ENCODE measurements at places on chromosomes 13 and 19. TPM values are rescaled to one million over a fixed set of nuclear protein-coding genes. Genes with fewer than 3 reads are reported as not detected.
A peak's percentile ranks its signal among the peaks of the same experiment; 100 is the strongest.

Gene LRG1
- 14.9 TPM for total RNA-seq

- no peak for DNase-seq
Measured at GRCh38 chr13:50636007-50636704, 207.3 kb downstream of the DLEU7 start.

DNA sequence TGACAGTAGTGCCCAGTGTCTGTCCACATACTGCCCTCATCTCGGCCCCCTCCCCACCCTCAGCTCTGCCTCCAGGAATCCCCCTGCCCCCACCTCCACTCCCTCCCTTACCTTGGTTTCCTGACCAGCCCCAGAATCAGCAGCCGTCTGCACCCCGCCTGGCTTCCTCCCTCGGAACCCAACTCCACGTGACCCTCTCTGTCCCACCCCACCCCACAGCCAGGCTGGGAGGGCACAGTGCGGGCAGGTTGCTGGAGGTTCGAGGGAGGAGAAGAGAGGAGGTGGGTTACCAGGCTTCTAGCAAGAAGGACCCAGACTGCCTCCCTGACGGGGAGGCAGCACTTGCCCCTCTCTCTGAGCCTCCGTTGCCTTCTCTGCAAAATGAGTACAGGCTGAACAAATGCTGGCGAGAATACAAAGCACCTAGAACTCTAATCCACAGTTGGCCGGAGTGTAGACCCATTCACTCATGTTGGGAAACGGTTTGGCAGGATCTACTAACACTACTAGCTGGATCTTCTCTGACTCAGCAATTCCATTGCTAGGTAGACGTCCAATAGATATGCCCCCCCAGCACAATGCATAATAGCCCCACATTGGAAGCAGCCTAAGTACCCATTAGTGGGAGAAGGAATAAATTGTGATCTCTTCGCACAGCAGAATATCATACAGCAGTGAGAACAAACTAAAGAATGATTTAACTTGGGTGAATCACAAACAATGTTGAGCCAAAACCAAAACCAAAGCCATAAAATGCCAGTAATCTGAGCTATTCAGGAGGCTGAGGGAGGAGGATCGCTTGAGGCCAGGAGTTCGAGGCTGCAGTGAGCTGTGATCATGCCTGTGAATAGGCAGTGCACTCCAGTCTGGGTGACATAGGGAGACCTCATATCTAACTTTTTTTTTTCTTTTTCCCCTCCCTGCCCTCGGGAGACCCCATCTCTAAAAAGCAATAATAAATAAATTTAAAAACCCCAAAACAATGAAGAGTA lies at the start of gene RASAL3:
Gene RASAL3 (minus strand): TSS at position 151 of the 992 bp plus-strand sequence. CDS start 186 bp downstream, outside the sequence.
- peak; percentile 59 for DNase-seq

DNA sequence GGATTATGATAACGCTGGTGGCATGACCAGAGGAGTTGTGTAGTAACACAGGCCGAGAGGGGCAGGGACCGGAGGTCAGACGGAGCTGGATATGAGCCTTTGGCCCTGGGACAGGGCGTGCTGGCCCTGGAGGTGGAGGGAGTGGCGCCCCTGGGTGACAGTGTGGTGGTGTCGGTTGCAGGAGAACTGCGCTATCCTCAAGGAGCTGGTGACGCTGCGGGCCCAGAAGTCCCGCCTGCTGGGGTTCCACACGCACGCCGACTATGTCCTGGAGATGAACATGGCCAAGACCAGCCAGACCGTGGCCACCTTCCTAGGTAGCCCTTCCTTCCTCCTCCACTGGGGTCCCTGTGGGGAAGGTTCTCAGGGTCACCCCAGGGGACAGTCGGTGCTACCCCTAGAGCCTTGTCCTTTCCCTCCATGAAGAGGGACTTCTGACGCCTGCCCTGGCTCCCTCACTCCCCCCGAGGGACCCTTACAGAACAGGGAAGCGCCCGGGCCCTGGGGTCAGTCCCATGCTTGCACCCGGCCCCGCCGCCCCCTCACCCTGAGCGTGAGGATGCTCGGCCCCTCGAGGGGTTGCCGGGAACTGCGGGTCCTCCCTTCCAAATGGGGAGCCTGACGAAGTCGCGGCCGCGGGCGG lies 12.8 kb upstream of the ZNF554 start:
- DNase-seq: no peak

- DNase-seq: no peak
Measured at GRCh38 chr19:33279430-33280350, 22.6 kb downstream of the CEBPA start.

- no peak for DNase-seq
Measured at GRCh38 chr13:34816245-34816884, 125.7 kb upstream of the NBEA start.

- no peak for DNase-seq
Measured at GRCh38 chr19:38838208-38838985, 6.8 kb upstream of the ECH1 start.

DNA sequence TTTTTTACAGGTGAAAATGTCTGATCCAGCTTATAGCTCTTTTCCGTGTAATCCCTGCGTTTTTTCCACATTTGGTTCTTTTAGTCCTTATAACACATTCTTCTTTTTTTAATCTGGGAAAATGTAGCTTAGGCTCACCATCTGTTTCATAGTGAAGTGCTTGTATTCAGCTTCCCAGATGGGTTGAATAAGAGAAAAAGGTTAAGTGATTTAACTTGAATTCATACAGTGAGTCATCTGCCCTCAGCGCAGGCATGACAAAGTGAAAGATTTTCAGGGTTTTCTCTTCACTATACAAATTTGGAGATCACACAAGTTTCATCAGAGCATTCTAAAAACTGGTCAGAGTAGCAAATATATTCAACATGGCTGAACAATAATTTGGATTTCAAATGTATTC lies 224.8 kb downstream of the SPRY2 start:
- no peak for DNase-seq

GRCh38 chr19:44857837-44858236 lies 11.7 kb downstream of the NECTIN2 start:
- DNase-seq: no peak

GRCh38 chr19:44685877-44686276 lies 13.1 kb upstream of the CEACAM16 start:
- DNase-seq: no peak

Gene ZNF99
- 0.06 TPM for total RNA-seq

Gene ZNF682
- total RNA-seq: 4.6 TPM

DNA sequence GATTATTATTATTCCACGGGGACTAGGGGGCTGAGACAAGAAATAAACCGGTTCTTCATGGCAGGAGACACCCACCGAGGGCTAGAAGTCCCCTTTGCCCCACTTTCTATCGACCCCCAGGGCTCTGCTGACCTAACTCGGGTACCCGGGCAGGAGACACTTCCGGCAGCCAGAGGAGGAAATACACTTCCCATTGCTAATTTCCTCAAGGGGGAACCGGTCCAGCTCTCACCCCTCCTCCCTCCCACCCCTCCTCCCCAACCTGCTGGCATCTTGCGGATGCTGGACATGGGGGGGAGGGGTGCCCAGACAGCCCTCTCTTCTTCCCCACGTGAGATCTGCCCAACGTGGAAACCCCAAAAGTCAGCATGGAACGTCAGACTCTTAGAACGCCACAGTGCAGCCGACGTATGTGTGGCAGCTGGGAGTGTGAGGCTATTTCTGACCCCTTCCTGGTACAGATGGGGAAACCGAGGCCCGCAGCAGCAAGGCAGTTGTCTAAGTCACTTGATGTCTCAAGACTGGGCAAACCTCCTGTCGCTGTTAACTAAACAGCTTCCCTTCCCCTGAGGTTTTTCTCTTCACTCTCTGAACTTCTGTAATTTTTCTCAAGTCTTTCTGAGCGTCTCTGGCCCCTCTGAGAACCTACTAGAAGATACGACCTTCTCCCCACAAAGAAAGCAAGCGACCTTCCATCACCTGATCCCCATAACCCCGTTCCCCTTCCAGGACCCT lies 3.6 kb downstream of the GPR4 start:
- DNase-seq: no peak

Gene CA11
- 7.8 TPM for total RNA-seq

DNA sequence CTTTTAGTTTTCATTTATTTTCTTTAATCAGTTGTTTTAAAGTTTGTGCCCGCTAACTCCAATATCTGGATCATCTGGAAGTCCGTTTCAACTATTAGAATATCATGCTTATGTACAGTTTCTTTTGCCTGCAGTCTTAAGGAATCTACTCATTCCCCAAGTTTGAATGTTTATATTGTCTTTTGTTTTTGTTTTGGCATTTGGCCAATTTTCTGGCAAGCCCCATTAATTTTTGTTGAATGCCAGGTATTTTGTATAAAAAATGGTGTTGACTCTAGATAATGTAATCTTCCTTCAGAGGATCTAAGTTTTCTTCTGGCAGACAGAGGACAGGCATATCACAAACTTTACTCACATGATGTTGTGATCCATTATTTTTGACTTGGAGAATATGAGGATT lies 11.1 kb upstream of the ZNF235 start:
- no peak for DNase-seq

GRCh38 chr13:45231722-45232121 lies 30.9 kb upstream of the KCTD4 start:
- no peak for DNase-seq

Gene KISS1R
- total RNA-seq: not detected

DNA sequence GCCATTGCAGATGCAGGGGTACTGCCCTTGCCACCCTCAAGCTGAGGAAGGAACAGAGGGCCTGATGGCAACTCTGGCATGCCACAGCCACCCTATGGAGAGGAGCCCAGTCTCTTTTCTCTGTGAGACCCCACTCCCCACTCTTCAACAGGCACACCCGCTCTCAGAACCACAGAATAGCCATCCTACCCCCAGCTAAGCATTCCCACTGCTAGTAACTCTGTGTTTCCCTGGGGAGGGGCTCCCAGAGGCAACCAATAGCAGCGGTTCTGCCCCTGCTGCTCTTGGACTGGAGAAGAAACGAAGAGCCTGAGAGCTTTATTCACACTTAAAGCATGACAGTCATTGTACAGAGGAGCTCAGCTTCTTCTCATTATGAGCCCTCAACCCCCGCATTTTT lies 49.3 kb downstream of the UBL3 start:
- no peak for DNase-seq

- peak; percentile 63 for DNase-seq
Measured at GRCh38 chr19:34985249-34986022, 14.7 kb upstream of the GRAMD1A start.

- no peak for DNase-seq
Measured at GRCh38 chr13:91572439-91572838, 174.0 kb downstream of the GPC5 start.

GRCh38 chr19:29843180-29844051 lies 31.6 kb downstream of the CCNE1 start:
- peak; percentile 52 for DNase-seq

Gene SOX1
- not detected for total RNA-seq

DNA sequence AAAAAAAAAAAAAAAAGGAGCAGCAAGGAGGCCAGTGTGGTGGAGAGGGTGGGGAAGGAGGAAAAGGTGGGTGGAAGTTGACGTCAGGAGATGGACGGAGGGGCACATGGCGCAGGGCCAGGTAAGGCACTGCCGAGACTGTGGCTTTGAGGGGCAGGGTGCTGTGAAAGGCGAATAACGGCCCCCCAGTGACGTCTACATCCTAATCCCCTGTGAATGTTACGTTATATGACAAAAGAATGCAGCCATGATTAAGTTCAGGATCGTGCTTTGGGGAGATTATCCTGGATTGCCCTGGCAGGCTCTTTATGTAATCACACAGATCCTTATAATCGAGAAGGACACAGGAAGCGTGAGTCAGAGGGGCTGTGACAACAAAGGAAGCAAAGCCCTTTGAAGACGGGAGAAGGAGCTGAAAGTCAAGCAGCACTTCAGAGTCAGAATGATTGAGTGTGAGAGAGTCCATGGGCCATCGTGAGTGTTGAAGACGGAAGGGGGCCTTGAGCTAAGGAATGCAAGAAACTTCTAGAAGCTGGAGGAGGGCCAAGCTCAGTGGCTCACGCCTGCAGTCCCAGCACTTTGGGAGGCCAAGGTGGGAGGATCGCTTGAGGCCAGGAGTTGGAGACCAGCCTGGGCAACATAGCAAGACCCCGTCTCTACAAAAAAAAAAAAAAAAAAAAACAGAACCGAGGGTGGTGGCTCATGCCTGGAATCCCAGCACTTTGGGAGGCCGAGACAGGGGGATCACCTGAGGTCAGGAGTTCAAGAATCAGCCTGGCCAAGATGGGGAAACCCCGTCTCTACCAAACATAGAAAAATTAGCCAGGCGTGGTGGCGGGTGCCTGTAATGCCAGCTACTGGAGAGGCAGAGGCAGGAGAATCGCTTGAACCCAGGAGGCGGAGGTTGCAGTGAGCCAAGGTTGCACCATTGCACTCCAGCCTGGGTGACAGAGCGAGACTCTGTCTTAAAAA lies 13.8 kb upstream of the CEACAM16 start:
- DNase-seq: no peak

GRCh38 chr19:22628401-22628800 lies 5.7 kb upstream of the ZNF492 start:
- DNase-seq: no peak

DNA sequence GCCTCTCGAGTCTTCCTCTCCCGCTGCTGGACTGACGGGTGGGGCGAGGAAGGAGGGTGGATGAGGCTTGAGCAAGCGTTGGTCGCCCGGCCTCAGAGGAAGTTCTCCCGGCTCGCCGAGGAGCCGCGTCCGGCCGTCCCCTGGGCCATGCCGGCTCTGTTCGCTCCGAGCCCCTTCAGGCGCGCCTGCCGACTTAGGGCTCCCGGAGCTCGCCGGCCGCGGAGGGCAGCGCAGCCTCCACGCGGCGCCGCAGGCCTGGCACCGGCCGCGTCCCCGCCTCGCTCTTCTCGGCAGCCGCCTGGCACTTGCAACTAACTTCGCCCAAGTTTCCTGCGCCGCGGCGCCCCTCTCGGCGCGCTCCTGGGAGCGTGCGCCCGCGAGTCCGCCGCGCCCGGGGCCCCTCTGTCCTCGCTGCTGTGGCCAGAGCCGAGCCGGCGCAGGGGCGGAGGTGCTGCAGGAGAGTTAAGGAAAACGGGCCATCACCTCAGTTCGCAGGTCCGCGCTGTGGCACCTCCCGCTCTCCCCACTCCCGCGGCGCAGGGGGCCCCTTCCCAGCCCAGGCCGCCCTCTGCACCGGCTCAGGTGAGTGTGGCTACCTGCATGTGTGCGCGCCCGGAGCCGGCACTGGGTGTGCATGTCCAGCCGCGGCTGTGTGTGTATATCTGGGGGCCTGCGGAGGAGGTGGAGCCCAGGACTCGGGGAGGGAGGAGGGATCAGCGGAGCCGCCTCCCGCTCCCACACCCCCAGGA lies 641 bp upstream of the SOX21 start:
- no peak for DNase-seq

GRCh38 chr13:27375686-27376326 lies 48.6 kb upstream of the GTF3A start:
- peak; percentile 61 for DNase-seq

- no peak for DNase-seq
Measured at GRCh38 chr19:43913383-43913782, 21.7 kb downstream of the ZNF45 start.
